ENCODE measurements at places on chromosomes 13 and 19. TPM values are rescaled to one million over a fixed set of nuclear protein-coding genes. Genes with fewer than 3 reads are reported as not detected.

ATXN8OS gene
- total RNA-seq, result not detected

- no peak for DNase-seq
- no peaks in the 10 kb centered on the region for H3K27me3 ChIP-seq
- H3K4me3 ChIP-seq, result no peak overlapping the region
- no peaks in the 10 kb centered on the region for H3K4me1 ChIP-seq
Measured at GRCh38 chr19:46366620-46367292, 19.9 kb downstream of the PPP5C start.

DNA sequence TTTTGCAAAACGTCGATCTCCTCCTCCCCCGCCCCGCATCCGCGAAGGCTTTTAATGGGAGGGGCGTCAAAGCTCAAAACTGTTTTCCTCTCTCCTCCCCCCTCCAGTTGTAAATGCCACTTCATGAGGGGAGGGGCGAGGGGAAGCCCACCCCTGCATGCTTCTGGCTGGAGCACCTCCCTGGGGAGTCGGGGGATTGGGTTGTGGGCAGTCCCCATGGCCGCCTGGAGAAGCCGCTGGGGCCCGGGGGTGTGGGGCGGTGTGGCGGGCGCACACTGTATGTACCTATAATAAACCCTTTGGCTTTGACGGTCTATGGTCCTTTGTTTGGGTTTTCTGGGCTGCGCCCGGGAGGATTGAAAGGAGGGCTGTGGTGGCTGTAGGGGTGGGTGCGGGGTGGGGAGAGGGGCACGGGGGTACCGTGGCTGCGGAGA, 505 bp upstream of the SHKBP1 start:
- H3K27me3 ChIP-seq, result no peaks in the 10 kb centered on the region
- H3K4me3 ChIP-seq, result peak overlapping the region; percentile 80
- peaks cover 11% of the 10 kb centered on the region for H3K36me3 ChIP-seq
- peaks cover 17% of the 10 kb centered on the region for H3K4me1 ChIP-seq
- peak; percentile 43 for DNase-seq

GRCh38 chr13:59706101-59706976, 457.4 kb downstream of the DIAPH3 start:
- H3K4me3 ChIP-seq, result no peak overlapping the region
- H3K27me3 ChIP-seq, result no peaks in the 10 kb centered on the region
- H3K36me3 ChIP-seq, result no peaks in the 10 kb centered on the region
- DNase-seq, result no peak
- no peak overlapping the region for H3K27ac ChIP-seq

GRCh38 chr19:35352448-35353304, 5.0 kb downstream of the FFAR1 start:
- H3K27me3 ChIP-seq, result peaks cover 7% of the 10 kb centered on the region
- DNase-seq, result peak; percentile 85
- no peaks in the 10 kb centered on the region for H3K36me3 ChIP-seq
- H3K27ac ChIP-seq, result no peak overlapping the region
- H3K4me1 ChIP-seq, result peaks cover 5% of the 10 kb centered on the region
- no peak overlapping the region for H3K4me3 ChIP-seq

GRCh38 chr19:46670813-46671212, 9.8 kb upstream of the DACT3 start:
- H3K36me3 ChIP-seq, result peaks cover 25% of the 10 kb centered on the region
- H3K27ac ChIP-seq, result no peak overlapping the region
- DNase-seq, result no peak
- no peak overlapping the region for H3K4me3 ChIP-seq
- H3K27me3 ChIP-seq, result no peaks in the 10 kb centered on the region
- H3K4me1 ChIP-seq, result no peaks in the 10 kb centered on the region
